ENCODE measurements at places on chromosomes 12 and 14.

GRCh38 chr14:32622742-32623141 is 293.6 kb downstream of the AKAP6 start:
- DNase-seq = peak; percentile 1

- no peak for DNase-seq
Measured at GRCh38 chr12:125187148-125187745, 122.0 kb downstream of the AACS start.

GRCh38 chr14:57389646-57390036 is 745 bp upstream of the NAA30 start:
- no peak for DNase-seq

DNA sequence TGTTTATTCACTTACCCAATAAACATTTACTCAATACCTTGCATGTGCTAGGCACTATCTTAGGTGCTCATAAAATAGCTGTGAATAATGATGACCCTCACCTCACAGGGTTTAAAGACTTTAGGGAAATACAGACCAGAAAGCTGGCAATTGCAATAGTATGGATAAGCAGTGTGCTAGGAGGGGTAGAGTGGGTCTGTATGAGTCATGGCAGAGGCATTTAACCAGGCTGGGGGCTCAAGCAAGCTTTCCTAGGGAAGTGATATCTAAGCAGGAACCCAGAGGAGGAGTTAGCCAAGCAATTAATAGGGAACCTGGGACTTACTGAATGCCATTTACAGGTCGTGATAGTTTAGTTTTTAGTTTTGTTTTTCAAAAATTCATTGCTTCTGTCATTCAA is 123.9 kb upstream of the CCDC198 start:
- no peak for DNase-seq

All from NAMALWA (cell line).